Stimulated activated CD8-positive, alpha-beta memory T cell treated with anti-CD3 and anti-CD28 coated beads, Interleukin-15, amount 100 ng/mL, for 4 hours (primary cell): ENCODE measurements at places on chromosomes 6 and 20.
A peak's percentile ranks its signal among the peaks of the same experiment; 100 is the strongest.

DNA sequence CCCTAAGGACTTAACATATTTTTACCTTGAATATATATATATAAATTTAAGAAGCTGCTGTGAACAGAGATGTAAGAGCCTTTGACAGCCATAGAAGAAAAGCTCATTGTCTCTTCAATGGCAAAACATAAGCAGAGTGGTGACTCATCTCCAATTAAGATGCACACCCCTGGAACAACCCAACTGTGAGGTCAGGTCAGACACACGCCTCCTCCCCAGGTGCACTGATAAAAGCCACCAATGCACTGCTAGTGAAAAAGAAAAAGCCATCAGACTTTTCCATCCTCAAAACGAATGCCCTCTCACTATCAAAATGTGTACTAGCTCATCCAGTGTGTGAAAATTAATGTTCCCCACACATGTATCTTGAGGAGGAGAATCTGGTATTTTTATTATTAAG, 100.1 kb downstream of the SMLR1 start:
- DNase-seq: no peak

- no peak for DNase-seq
Observed at GRCh38 chr6:140427842-140428241, 1053.4 kb upstream of the CITED2 start.

DNA sequence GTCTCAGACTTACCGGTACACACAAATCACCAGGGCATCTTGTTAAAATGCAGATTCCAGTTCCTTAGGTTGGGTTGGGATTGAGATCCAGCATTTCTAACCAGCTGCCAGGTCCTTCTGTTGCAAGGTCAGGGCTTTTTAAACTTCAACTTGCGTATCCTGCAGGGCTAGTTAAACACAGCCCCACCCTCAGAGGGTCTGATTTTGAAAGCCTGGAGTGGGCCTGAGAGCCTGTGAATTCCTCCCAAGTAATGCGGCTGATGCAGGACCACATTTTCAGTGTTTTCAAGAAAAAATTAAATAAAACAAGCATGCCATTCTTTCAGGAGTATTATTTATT, 65.3 kb downstream of the MKKS start:
- no peak for DNase-seq

GRCh38 chr6:1620504-1621069, 10.9 kb downstream of the FOXC1 start:
- DNase-seq: no peak

- DNase-seq: no peak
Observed at GRCh38 chr6:167650730-167651317, 175.9 kb upstream of the AFDN start.

- DNase-seq: no peak
Observed at GRCh38 chr6:26045928-26046368, 41.3 kb upstream of the HFE start.

- DNase-seq: no peak
Observed at GRCh38 chr6:163730246-163731210, 316.0 kb downstream of the QKI start.

DNA sequence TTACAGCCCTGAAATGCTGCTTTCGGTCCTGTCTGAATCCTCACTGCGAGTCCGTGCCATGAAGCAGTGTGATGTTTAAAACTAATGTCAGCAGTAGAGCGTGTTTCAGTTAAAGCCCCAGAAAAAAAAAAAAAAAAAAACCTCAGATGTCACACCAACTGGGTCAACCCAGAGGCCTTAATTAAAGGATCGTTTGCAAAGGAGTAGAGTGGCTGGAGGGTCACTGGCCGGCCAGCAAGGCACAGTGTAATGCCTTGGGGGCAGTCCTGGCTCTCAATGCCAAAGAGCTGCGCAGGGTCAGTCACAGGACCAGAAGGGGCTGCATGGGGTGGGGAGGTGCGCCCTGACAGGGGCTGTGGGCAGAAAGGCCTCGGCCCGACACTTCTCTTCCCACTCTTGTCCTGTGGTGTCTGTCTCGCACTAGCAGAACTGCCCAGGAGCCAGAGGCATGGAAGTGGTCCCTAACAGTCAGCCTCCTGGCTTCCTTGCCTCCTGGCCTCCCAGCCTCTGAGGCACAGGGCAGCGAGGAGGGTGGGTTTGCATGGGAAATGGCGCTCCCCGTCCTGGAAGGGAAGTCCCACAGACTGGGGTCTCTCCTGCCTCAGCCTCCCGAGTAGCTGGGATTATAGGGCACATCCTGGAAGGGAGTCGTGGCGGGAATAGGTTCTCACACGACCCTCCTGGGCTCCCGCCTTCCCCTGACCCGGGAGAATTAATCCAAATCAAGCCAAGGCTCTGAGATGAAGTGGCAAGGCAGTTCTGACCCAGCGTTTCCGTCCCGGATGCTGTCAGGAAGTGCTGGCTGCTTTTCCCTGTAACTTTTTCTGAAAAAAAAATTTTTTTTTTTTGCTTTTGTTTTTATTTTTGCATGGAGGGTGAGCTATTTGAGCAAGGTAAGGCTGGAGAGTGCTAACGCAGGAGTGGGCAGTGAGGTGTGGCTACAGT, 53.7 kb upstream of the MPC1 start:
- no peak for DNase-seq

DNA sequence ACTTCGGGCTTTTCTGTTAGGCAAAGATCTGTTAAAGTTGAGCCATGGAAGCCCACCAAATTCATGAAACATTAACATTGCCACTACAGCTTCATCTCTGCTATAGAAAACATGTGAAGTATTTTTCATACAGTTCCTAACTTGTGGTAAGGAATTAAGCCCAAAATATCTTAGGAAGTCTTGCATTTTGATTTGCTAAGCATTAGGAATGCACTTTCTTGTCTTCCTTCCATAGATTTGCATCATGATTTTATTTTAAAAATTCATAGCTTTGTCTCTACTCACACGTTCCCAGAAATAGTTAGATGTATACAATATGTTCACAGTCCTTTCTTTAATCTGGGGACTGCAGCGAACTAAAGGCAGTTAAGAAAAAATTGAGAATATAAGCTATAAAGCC, 325.6 kb downstream of the CENPW start:
- no peak for DNase-seq

DNA sequence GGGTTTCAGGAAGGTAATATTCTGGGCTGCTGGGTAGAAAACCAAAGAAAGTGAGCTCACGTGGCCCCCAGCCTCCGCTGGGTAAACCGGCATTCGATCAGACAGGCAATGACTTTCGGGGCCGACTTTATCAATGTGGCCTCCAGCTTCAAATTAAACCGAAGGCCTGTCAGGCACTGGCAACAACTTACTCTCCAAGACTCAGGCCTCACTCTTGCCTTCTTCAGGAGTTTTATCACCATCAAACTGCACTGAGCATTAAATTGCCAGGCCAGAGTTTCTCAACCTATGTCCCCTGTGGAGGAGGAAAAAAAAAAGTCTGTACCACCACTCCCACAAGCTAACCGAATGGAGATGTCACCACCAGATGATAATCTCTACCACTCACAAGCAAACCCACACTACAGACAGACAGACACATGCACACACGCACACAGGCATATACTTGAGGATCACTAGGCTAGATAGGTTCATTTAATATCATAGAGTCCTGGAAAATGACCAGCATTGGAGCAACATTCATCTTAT, 1.1 kb upstream of the MBOAT1 start:
- no peak for DNase-seq

- no peak for DNase-seq
Observed at GRCh38 chr6:90989763-90990162, 402.9 kb upstream of the MAP3K7 start.

DNA sequence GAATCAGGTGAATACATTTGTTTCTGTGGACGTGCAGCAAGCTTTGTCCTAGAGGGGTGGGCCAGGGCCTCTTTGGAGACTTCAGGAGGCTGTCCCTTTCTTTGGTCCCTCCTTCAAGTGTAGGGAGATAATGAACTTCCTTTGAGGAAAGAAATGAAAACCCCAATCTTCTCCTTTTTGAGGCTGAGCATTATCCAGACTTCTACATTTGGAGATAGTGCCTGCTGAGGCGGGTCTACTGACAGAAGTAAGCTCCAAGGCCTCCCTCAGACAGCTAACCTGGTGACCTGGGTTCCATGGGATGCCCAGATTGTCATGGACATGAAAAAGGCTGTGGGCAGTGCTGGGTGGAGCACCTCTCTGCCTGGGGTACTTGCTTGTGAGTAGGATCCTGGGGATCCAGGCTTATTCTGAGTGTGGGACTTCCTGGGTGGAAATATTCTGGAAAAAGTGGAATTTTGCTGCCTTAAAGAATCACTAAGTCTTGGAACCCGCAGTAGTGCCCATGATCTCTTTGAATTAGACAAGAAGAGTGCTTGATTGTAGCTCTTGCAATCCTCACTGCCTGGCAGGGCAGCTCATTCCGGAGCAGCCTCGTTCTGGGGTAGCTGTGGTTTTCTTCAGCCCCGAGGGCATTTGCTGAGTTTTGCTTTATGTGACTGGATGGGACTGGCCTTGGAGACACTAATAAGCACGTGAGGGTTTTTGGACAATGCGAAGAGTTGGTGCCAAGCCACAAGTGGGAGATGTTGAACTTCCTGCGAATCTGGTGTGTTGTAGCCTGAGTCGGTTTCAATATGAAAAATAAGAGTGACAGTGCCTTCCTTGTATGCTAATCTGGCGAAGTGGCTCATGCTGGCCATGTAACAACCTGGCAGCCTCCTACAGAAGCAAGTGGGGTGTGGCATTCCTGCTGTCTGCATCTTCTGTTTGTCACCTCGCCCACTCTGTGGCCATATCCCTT, 28.1 kb downstream of the SNRNP48 start:
- DNase-seq: no peak

DNA sequence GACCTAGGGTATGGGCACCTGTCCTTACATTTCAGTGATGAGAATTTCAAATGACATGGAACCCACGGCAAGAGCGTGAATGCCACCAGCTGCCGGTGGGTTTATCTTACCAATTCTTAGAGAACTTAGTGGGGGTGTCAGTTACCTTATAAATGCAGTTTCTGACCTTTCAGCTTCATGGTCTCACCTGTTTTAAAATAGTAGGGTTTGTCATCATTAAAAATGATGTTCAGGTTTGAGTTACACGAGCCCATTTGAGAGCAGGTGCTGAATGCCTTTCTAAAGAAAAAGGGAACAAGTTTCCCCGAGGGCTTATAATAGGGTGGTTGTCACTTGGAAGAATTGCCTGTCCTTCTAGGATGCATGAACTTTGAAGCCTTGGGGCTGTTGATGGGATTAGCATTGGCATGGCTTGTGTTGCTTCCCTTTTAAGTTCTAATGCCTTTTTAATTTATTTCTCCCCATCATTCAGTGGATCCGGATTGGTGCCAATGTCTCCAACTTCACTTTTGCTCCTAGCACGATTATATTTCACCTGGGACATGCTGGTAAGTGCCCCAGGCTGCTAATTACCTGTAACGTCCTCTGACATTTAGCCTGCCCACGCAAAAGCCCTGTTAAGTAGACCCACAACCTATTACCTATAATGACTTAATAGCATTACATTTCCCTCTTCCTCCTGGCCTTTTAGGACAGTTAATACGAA, 27.9 kb downstream of the GHRH start:
- no peak for DNase-seq

- no peak for DNase-seq
Observed at GRCh38 chr6:12010635-12011275, 1.4 kb upstream of the HIVEP1 start.

DNA sequence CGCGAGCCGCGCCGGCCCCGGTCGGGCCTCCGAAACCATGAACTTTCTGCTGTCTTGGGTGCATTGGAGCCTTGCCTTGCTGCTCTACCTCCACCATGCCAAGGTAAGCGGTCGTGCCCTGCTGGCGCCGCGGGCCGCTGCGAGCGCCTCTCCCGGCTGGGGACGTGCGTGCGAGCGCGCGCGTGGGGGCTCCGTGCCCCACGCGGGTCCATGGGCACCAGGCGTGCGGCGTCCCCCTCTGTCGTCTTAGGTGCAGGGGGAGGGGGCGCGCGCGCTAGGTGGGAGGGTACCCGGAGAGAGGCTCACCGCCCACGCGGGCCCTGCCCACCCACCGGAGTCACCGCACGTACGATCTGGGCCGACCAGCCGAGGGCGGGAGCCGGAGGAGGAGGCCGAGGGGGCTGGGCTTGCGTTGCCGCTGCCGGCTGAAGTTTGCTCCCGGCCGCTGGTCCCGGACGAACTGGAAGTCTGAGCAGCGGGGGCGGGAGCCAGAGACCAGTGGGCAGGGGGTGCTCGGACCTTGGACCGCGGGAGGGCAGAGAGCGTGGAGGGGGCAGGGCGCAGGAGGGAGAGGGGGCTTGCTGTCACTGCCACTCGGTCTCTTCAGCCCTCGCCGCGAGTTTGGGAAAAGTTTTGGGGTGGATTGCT, 1.3 kb downstream of the VEGFA start:
- DNase-seq: peak; percentile 52

- DNase-seq: no peak
Observed at GRCh38 chr6:112235956-112236355, 18.4 kb downstream of the LAMA4 start.
